Stimulated activated CD4-positive, alpha-beta T cell treated with anti-CD3 and anti-CD28 coated beads, Interleukin-15, amount 100 ng/mL, for 48 hours (primary cell): ENCODE measurements at places on chromosomes 7 and 10.

- no peak for DNase-seq
Observed at GRCh38 chr7:117673367-117673766, 193.5 kb downstream of the CFTR start.

GRCh38 chr7:845731-846130, 13.5 kb downstream of the SUN1 start:
- no peak for DNase-seq

DNA sequence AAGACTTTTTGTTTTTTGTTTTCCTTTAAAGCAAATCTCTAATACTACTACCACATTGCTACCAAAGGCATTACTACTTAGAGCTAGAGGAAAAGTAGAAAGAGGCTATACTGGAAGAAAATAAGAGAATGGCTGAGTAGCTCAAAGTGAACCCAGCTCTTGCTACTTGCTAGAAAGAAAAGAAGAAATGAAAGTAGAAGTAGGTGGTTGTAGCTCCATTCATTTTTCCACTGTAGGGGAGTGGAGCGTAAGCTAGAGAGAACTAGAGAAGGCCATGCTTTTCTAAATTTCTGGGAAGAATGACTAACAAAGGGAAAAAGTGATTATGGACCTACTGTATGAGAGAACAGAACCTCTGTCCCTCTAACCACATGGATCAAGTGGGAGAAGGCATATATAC, 184.4 kb downstream of the PON1 start:
- DNase-seq: no peak

DNA sequence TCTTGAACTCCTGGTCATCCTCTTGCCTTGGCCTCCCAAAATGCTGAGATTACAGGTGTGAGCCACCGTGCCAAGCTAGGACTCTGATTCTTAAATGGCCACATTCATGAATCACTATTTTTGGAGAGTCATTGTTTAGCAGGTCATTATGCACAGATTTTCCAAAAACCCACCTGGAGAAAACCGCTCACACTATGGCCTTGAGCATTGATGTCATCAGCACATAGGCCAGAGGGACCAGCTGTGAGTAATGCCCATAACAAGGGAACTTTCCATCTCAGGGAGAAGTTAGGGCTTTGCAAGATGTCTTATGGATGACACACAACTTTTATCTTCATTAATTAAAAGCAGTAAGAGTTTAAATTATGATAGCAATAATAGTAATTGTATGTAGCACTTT, 86.4 kb upstream of the KIF5B start:
- no peak for DNase-seq

DNA sequence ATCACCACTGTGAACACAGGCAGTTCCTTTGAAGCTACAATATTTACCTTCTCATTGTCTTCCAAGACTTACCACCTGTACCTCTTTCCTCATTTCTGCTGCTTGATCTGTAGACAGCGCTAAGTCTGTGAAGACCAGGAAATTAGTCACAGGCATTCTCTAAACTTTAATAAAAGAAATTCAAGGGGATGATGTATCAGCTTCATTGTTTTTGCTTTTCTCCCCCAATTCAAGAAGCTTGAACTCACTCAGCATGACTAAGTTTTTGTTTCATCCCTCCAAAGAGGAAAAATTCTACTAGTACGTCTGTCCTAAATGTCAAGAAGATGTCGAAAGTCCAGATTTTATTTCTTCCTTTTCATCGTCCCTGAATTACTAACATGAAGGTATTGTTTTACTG, 75.3 kb upstream of the PPP1R9A start:
- no peak for DNase-seq

GRCh38 chr10:78502210-78502936, 468.7 kb downstream of the RPS24 start:
- no peak for DNase-seq

GRCh38 chr7:130384371-130384801, 4.1 kb downstream of the CPA1 start:
- DNase-seq: no peak

DNA sequence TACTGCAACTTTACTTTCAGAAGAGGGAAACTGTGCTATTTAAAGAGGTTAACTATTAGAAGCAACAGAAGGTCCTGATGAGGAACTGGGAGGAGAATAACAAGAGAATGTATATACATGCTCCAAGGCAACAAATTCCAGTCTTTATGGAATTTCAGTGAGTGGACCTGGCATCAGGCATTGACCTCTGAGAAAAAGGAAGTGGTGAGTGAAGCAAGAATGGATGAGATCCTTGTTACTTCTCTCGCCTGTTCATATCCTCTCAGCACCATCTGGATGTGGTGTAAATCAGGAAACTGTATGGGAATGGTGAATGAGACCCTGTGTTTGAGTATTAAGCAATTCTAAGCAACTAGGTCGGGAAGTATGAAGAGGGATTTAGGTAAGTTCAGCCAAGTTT, 30.3 kb upstream of the KBTBD2 start:
- no peak for DNase-seq

DNA sequence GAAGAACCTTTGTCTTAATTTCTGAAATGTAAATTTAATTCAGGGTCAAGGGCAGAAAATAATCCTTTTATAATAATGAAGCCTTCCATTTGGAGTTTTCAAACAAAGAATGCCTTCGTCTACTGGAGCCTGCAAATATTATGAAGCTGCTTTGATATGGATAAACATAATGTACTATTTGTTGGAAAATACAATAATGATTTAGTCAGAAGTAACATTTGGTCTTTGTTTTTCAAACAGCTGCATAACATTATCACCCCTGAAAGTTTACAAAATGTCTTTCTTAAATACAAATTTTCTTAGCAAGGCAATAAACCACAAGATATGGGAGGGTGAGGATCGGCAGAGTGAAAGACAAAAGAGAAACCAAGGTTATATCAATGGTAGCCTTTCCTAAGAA, 41.5 kb downstream of the TMEM26 start:
- DNase-seq: no peak

- DNase-seq: no peak
Observed at GRCh38 chr10:23656735-23657134, 217.9 kb downstream of the OTUD1 start.

DNA sequence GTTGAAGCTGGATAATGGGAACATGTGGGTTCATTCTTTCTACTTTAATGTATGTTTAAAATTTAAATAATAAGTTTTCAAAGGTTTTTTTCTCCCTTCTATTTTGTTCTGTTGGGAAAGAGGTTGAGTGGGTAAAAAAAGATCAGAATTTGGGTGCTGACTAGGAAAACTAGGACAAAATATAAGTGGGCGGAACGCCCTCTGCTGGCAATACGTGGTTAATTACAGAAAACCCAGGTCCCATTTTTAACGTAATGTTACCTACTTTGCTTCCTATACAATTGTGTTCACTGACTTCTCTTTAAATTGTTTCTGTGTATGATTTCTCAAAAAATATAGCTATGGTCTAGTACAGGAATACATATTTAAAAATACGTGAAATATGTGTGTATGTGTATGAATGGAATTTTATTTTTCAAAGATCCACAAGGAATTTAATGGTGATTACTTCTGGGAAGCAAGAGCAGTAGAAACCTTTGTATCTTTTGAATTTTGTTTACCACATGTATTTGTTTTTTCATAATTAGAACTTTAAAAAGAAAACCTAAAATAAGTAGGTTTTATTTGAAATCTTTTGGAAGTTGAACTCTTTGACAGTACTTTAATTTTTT, 8.7 kb downstream of the ECD start:
- no peak for DNase-seq

DNA sequence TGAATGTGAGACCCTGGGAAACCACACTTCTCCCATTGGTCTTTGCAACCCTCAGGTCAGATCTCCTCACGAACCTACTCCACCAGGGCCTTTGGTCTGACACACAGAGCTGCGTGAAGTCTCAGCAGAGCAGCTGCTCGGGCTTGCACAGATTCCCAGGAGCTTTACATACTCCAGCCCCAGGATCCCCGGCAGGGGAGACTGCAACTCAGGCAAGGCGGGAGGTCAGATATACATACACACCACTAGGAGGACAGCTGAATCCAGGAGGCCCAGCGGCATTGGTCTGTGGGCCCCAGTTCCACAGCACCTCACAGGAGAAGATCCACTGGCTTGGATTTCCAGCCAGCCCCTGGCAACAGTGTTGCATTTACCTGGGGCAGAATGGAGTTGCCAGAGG, 239.2 kb downstream of the GPAM start:
- DNase-seq: no peak

DNA sequence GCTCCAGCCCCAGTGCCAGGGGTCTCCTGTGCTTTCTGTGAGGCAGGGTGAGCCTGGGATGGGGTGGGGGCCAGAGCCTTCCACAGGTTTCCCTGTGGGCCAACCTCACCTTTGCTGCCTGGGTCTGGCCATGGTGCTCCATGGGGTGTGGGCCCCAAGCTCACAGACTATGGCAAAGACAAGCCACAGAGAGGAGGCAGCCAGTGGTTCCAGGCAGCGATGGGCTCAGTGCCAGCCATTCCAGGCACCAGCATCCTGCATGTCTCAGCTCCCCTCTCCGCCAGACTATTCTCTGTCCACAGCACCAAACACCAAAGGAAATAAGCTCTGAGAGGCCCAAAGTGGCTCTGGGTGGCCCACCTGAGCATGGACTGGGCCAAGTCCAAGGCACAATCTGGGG, 133.5 kb downstream of the PTPN20 start:
- no peak for DNase-seq

GRCh38 chr10:58341947-58342346, 7.1 kb downstream of the UBE2D1 start:
- DNase-seq: no peak

DNA sequence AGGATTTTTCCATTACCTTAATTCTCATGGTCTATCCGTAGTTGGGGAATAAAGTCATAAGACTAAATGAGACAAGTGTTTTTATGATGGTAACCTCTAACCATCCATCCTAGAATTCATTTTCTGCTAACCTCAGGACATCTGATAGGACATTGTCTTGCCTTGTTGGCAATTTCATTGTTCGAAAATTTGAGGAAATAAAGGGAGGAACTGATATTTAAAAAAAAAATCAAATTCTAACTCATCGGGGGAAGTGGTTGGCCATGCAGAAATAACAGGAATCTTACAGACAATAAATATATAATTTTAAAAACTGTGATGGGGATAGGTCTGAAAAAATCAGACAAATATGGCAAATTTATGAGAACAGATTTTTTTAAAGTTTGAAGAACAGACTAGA, 21.7 kb upstream of the RHOBTB1 start:
- no peak for DNase-seq

DNA sequence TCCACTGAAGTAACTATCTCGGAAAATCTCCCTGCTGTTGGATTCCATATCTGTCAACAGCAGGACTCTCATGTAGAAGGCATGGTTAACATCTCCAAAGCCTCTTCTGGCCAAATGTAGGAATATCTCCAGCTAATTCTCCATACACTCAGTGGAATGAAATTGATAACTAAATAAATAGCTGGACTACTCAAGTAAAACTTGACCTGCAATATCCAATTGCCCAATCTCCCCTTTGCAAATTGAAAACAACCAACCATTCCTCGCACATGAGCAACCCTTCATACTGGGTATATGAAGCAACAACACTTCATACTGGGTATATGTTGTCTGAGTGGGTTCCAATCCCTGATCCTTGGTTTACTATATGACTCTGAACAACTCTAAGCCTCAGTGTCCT, 105.4 kb upstream of the KMT2E start:
- no peak for DNase-seq

DNA sequence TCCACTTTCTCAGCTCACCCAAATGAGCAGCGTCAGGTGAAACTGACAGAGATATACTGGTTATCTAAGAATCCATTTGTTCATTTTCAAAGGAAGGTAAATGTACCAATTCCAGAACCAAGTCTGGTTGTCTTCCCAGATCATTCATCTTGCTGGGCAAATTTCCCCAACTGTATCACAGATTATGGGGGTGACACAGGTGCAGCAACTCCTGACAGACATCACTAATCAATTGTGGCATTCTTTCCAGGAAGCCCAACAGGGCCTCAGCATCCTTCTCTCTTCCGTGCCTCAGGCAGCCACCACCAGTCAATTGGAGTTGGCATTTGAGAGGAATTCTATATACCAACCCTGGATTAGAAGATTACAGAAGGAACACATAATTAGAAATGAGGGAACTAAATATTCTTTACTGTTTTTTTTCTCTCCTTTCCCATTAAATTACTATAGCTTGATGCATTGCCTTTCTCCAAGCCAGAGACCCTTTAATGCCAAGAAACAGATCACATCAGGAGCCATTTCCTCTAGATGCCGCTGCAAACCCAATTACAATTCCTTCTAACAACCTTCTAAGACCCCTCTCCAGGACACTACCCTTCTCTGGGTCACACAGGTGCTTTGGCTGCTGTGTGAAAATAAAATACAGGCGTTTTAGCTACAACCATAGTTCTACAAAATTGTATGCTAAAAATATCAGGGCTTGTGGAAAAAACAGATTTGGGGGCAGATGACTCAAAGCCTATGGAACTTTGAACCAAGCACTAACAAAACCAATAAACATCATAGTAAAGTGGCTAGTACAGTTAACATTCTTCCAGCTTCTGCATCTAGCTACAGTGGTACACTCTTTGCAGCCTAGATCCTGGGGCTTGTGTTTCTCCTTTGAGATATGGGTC, 291.6 kb downstream of the RNLS start:
- no peak for DNase-seq

DNA sequence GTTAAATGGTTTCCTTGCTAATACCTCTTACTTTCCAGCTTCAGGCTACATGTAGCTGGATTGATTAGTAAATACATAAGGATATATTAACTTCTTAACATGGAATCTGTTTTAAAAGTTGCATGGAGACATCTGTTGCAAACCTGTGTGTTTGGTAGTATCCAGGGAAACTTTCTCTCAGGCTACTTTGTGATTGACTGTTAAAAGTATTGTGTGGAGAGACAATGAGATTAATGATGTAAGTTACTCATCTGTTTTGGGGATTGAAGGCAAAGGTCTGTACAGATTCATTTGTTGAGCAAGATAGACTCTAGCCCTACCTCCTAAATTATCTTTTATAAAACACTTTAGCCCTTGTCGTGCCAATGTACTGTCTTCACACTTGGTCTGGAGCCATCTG, 6.6 kb downstream of the CREB5 start:
- DNase-seq: no peak

- no peak for DNase-seq
Observed at GRCh38 chr7:90752051-90752450, 155.9 kb downstream of the CDK14 start.

DNA sequence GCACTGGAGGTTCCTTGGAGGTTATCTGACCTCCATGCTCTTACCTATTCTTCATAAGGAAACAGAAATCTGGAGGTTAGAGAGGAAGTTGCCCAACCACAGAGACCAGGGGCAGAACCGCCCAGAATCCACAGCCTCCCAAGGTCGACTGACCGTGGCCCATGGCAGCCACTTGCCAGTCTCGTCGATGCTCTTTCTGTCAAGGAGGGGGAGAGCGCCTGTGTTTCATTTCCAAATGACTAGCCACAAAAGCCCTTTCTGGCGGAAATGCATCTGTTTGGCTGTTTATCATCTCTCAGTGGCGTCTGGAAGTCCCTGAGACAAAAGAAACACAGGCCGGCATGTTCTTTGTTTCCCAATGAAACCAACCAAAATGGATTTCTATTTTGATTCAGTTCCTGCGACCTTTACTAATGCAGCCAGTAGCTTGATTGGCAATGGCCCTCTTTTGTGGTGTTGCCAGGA, 2.9 kb downstream of the RAMP3 start:
- DNase-seq: no peak

- DNase-seq: no peak
Observed at GRCh38 chr10:4329225-4329624, 496.8 kb upstream of the AKR1E2 start.
